ENCODE measurements at places on chromosomes 4 and X.

DNA sequence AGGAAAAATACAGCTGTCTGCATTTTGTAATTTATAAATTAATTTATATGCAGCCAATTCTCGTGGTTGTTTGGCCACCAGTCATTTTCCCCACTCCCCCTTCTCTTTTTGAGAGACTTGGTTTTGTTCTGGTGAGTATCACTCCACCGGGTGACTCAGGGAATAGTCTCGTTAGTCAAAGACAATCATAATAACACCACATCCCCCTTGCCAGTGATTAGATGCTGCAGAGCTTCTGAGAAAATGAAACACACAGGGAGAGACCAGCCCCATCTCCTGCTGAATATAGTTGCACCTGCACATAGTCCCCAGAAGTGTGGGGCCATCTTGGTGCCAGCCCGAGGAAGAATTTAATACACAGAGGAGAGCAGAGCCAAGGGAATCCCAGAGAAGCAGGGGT, 8.0 kb upstream of the FNIP2 start:
- no peak for DNase-seq

DNA sequence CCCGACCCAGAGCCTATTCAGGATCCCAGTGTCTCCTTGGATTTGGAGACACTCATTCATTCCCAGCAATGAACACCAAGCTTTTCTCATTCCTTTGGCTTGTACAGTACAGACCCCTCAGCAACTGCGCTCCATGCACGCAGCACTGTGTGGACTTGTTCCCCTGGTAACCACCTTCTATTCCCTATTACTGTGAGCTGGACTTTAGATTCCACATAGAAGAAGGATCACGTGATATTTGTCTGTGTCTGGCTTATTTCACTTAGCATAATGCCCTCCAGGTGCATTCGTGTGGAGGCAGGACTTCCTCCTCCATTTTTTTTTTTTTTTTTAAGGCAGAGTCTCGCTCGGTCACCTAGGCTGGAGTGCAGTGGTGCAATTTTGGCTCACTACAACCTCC, 106.4 kb downstream of the PHKA2 start:
- no peak for DNase-seq

- DNase-seq = no peak
Observed at GRCh38 chrX:111585337-111585736, 73.9 kb downstream of the SERTM2 start.

- DNase-seq = no peak
Observed at GRCh38 chrX:50100188-50100587, 100.6 kb downstream of the AKAP4 start.

- no peak for DNase-seq
Observed at GRCh38 chr4:107866726-107867125, 42.0 kb downstream of the SGMS2 start.

DNA sequence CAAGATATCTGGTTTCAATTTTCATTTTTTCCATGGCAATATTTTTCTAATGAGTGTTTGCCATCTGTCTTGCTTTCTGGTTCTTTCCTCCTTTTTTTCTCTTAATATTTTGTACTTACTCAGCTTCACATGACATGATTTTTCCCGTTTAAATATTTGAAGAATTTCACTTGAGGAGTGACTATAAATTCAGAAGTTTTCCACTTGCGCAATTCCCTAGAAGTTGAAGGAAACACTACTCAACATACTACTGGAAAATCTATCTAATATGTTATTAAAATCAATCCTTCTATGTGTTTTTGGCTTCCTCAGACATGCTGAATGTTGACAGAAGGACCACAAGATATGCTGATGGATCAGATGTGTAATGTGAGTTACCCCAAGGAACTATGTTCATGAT, 36.8 kb upstream of the BANK1 start:
- DNase-seq = no peak

DNA sequence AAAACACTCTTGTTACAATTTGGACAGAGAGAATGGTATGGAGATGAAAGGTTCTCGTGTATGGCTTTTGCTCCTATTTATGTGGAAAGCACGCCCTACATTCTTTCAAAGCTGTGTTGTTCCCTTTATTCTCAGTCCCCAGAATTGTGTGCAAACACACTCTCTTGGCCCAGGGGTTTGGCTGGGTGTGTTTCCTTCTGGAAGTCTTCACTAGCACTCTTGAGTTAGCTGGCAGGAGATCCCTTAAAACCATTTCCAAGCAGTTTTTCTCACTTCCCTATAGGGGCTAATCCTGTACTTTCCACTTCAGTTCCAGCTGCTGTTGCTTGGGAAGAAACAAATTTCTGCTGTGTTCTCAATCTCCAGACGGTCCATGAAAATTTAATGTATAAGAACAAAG, 35.1 kb downstream of the FHL1 start:
- no peak for DNase-seq

- DNase-seq = no peak
Observed at GRCh38 chr4:165325732-165326512, 1.5 kb upstream of the MSMO1 start.

DNA sequence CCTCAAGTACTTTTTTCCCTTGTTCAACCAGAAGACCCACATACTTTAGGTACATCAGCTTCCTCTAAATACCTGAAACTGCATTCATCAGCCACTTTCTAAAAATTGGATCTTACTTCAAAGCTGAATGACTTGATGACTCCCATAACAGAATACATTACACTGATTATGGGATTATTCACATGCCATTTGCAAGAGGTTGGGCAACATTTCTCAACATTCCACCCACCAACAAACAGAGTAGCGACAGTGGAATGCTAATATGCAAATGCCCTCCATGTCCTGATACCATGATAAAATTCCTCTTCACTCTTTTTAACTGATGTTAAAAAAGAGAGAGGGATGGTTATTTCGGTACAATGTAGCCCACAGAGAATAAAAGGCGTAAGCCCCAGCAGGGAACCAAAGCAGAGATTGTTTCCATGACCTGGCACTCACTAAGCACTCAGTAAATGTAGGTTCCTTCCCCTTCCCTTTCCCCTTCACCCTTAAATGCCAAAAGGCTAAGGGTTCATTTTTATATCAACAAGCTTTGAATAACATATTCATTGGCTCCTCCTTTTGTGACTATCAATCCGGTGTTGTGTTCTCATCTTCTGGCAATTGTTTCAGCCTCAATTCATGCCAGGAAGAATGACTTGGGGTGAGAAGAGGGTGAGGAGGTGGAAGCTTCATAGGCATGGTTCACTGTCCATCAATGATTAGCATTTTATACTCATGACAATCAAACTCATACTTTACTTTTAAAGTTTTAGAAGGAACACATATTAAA, 317.2 kb downstream of the DHX15 start:
- DNase-seq = no peak

DNA sequence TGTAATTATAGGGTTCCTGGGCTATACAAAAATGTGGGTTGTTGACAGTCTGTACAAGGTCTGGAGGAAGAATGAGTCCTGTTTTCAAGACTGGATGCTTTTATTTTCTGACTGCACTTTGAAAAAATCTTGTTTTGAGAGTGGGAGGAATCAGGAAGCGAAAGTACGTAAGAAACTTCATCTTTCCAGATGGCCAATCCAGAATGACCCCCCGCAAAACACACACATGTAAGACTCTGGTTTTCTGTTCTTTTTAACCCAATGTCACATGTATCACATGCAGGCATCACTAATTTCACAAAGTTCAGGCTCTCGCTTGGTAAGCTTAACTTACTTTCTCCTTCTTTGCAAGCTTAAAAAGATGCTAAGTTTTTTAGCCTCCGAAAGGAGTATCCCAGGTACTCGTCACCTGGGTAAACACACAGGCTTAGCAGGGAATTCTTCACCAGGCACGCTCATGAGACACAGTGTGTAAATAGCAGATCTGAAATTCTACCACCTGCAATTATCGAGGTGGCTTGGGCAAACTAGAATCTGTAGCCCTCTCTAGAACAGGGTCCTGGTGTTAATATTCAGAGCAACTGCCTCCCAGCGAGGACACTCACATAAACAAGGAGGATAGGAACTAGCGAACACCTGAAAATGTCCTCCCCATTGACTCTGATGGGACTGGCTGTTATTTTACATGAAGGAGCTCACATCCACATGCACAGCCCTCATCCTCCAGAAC, 90.7 kb downstream of the NSUN7 start:
- DNase-seq = no peak

DNA sequence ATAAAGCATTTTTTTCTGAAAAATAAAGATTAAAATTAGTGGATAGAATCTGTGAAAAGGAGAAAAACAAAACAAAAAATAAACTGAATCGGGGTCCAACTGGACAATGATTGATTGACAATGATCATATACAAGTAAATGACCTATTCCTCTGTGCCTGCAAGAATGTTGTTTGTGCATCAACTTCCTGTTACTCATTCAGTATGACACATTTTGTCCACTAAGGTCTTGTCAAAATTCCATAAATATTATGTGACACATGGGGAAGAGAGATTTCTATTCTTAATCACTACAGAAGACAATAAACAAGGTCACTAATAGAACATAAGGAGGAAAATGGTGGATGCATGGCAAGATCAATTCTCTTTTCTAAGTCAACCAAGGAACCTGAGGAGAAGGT, 54.9 kb downstream of the F8 start:
- no peak for DNase-seq

GRCh38 chrX:121975671-121976070, 928.3 kb downstream of the GLUD2 start:
- DNase-seq = no peak

DNA sequence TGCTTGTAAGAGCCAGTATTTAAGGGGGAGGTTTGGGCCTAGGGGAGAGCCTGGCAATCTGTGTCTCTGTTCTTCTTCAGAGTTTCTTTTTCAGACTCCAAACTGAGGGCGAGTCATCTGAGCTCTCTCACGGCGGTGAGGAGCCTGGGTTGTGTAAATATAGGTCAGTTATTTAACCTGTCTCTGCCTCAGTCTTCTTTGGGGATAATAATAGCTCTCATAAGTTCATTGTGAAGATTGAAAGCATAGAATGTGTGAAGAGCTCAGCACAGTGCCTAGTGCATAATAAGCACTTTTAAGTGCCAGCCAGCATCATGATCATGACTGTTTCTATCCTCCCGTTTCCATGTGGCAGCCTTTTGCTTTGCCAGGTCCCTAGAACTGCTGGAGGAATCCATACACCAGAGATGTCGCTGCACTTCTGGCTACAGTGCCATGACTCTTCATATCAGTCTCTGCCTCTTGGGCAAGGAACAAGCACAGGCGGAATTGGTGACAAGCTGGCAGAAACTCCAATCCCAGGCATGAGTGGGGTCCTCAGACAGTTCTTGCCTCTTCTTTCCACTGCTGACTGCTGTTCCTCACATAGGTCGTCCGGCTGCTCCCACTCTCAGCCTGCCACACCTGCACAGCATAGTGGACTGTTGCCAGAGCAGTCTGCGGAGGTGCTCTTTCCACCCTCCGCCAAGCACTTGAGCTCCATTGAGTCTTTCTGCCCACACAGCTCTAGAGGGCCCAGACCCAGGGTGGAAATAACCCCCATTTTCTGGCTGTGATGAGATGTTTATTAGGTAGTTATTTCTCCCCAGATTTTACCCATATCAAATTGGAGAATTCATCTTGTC, 103.7 kb upstream of the MAML3 start:
- DNase-seq = no peak

- DNase-seq = no peak
Observed at GRCh38 chr4:132218406-132218805, 930.7 kb upstream of the PCDH10 start.

DNA sequence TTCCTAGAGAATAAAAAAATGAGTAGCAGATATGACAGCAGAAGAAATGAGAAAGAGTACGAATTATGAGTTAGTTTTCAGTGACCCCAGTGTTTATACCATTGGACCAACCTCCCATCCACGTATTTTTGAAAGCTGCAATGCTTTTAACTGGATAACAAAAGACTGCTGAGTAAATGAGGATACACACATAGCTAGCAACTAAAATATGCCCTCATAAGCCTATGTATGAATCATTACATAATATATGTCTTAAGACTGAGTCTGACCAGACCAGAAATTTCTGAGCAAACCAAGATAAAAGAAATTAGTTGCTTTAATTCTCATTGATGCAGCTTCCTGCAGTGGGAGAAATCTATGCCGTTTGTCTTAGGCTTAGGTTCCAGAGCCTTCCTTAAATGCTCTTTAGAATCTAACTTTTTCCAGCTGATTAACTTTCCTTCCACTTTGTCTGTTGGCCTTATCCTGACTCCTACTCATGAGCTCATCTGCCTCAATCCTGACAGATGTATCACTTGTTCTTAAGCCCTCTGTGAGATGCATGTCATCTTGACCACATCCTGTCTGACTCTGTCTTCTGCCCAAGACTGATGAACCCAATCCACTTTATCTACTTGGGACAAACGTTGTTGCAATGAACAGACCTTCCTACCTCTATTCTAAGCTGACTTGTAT, 301.4 kb upstream of the AADAT start:
- DNase-seq = no peak

DNA sequence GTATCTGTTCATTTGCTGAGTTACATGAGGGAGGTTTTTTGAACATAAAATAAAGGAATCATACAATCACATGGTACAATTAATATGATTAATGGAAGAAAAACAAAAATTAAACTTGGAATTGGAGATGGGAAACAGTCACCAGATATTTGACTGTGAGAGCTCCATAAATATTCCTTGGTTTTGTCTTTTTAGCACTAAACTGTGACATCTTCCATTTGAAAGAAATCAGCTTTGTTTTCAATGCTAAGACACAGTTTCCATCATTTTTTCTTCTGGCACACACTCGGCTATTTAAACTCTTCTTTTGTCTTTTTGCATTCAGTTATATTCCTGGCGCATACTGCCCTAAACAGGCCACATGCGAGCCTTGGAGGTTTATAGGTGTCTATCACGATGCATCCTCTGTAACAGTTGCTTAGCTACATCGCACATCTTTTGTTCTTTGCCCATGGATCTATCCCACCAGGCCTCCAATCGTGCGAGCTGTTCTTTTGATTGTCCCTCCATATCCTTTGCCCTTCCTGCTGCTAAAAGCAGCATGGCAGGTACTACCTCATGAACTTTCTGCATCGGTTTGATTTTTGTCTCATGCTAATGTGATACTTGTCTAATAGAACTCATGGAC, 158.3 kb downstream of the LDB2 start:
- DNase-seq = no peak

DNA sequence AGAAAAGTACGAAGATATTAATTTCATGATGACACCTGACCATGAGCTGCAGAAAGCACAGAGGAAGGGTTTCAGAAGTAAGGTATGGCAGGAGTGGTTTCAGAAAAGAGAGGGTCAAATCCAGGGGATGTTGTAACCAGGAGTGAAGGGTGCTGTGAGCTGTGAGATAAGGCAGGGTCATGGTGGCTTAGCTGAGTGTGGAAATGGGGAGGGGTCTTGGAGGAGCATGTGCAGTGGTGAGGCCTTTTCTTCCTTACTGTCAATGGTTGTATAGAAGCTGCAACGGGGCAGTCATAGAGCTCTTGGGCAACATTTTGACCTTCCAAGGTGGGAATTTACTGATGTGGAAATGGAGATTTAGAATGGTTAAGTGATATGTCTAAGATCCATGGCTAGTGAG, 2.5 kb downstream of the ANAPC4 start:
- DNase-seq = no peak

GRCh38 chr4:8090744-8091301, 67.8 kb downstream of the ABLIM2 start:
- DNase-seq = no peak

DNA sequence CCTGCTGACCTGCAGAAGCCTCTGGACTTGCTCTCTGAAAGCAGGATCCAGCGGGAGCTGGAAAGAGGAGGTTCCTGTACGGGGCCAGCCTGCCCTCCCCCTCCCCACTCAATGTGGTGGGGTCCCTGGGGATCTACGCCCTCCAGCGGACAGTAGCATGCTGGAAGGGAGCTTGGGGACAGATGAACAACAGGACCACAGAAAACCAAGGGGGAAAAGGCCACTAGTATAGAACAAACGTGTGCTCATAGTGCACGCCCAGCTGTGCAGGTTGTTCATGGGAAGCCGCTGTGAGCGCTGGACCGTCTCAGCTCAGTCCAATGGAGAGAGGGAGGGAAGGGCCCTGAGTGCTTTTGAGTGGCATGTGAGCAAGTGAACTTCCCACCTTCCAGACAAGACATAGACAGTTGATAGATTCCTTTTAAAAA, 15.8 kb downstream of the HMX1 start:
- DNase-seq = no peak
